Fibroblast of skin of right quadriceps (primary cell): ENCODE measurements at places on chromosomes 7 and 10.

DNA sequence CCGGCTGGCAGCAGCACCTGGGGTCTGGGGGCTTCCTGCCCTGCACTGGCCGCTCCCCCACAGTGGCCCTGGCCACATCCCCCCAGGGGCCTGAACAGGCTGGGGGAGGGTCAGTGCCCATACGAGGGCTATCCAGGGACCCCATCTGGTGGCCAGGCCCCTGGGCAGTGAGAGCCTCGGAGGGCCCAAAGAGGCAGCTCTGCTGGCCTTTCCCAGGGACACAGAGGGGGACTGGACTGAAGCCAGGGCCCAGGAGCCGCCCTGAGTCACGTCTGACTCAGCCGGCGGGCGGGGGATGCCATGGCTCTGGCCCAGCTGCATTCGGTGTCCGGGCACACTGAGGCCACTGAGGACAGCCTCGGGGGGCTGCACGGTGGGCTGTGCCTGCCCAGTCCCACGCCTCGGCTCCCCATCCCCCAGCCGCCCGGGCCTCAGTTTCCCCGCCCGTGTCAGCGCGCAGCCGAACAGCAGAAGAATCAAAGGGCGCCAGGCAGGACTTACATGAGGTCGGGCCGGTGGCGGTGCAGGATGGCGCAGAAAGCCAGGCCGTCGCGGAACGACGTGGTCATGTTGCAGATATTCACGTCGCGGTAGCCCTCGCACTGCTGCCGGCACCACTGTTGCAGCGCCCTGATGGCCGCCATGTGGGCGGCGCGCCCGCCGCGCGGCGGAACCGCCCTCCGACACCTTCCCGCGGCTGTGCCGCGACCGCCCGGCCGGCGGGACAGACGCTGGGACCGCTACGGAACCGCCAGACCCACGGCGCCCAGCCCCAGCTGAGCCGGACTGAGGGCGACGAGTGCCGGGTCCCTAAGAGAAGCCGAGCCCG is at the start of gene MICALL2:
MICALL2 (minus strand) TSS at position 788 of the 829 bp plus-strand sequence; CDS start at position 644, 144 bp downstream.
- peak; percentile 87 for DNase-seq

DNA sequence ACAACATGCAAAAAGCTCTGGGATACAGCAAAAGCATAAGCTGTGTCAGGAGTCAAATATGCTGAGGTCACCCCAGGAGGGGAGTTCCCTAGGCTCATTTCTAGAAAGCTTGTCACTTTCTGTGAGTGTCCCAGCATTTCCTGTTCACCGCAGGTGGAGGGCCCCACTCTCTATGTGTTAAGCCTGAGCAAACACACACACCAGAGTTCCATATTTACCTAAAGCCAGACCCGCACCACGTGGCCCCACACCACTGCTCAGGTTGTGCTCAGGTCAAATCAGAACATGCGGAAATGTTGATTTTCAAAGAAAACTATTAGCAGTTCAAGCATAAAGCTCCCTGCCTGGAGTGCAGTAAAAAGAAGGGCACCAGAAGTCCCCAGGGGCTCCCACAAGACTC is 259.6 kb upstream of the PPP2R2D start:
- DNase-seq = no peak

- peak; percentile 35 for DNase-seq
These were observed 384 bp downstream of the DCLRE1C start for GRCh38 chr10:14953424-14954000.

DNA sequence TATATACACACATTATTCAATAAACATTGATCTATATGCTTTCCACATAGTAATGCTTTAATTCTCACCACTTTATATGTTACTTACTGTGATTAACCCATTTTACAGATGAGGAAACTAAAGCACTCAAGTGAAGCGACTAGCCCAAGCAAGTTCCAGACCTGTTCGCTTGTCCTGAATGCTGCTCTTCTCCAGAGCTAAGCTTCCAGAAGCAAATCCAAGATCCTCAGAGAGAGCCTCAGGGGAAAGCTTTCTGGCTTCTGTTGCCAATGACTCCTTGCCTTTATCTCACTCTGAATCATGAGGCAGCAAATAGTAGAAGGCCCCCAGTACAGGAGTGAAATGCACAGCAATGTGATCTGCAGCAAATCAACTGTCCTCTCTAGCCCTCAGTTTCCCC is 32.2 kb downstream of the XPNPEP1 start:
- no peak for DNase-seq

DNA sequence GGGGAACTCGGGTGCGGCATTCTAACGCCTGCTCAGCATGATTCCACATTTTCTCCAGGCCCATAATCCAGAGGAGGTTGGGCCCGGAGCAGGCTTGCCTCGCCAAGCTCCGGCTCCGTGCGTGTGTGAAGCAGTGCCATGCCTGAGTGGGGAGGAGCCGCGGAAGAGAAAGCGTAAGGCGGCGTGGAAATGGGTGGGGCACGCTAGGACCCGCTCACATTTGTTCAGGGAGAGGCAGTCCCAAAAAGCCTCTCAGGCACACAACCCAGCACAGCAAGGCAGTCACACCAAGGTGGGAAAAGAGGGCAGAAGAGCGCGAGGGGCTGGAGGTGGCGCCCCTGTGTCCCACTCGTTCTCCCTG is 695 bp upstream of the VDAC2 start:
- peak; percentile 78 for DNase-seq

DNA sequence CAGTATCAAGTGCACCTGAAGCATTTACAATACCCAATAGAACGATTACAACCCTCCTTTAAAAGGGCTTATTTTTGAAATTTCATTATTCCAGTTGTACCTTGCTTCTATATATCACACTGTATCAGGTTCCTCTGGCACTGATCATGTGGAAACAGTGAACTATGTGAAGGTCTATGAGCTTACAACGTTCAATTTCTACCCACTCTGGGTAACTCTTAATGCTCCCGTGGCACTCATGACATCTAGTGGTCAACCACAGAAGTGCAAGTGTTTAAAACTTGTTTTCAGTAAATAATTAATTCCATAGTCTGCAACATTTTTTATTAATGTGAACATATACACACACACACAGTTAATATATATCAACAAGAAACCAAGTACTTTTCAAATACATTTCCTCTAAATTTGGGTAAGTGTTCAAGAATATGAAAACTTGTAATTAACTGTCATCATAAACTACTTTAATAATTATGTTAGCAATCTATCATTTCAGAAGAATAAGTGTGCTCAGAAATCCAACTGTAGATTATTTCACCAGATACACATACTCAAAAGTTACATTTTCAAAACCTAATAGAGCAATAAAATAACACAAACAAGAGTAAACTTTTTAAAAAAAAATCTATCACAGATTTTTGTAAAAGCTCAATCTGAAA is 61.0 kb downstream of the MPP7 start:
- peak; percentile 63 for DNase-seq

GRCh38 chr10:25492680-25493079 is 317.9 kb downstream of the GPR158 start:
- DNase-seq = no peak

DNA sequence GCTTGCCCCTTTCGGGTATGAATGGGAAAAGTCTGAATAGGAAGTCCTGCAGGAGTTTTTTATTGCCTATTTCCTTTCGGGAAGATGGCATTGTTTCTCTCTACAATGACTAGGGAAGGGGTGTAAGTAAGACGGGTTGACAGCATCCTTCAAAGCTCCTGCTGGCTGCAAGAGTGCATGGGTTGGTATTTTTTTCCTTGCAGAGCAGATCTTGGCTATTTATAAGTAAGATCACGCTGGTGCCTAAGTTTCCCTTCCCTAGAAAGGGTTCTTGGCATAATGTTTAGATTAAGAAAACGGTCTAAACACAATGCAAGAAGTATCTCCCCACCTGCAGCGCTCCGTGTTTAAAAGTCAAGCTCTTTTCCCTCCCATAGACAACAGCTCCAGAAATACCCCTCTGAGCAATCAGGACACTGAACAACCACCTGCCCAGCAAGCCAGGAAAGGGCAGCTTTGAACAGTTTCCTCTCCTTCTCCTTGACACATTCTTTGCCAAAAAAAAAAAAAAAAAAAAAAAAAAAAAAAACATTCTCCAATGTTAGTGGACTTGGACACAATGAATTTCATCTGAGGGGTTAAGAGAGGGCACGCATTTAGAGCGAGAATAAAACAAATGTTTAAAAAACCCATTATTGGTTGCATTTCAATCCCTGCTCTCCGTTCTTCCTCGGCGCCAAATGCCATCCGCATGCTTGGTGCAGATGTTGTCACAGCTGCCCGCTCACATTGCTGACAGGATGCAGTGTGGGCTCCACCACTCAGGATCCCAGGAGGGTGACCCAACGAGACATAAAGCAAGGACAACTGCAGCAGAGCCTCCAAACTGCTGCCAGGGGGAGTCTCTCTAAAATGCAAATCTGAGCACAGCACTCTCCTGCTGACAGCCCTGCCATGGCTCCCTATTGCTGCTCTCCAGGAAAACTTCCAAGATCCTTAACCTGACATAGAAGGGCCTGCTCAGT is 427.4 kb upstream of the MGMT start:
- DNase-seq = no peak

- DNase-seq = no peak
These were observed 567.6 kb downstream of the GRM8 start for GRCh38 chr7:126685018-126685573.

- DNase-seq = no peak
These were observed 16.4 kb downstream of the FZD1 start for GRCh38 chr7:91280604-91281003.

- DNase-seq = no peak
These were observed 151.1 kb downstream of the SORCS1 start for GRCh38 chr10:107013258-107014006.

- DNase-seq = no peak
These were observed 427 bp downstream of the PYROXD2 start for GRCh38 chr10:98414578-98414931.

DNA sequence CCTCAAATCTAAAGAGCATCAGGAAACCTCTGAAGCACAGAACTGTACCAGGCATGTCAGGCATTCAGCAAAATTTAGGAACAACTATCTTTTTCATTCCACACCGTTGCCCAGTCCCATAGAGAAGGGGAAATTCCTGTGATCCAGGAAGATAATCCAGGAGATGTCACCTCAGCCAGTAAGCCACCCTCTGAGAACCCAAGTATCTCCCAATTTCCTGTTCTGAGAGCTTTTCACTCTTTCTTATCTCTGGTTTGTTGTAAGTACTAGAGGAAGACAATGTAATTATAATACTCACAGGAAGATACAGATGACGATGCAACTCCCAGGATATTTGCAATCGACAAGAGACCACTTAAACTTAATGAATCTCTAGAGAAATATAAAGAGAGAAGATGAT is 97.1 kb downstream of the TSPAN12 start:
- DNase-seq = no peak

DNA sequence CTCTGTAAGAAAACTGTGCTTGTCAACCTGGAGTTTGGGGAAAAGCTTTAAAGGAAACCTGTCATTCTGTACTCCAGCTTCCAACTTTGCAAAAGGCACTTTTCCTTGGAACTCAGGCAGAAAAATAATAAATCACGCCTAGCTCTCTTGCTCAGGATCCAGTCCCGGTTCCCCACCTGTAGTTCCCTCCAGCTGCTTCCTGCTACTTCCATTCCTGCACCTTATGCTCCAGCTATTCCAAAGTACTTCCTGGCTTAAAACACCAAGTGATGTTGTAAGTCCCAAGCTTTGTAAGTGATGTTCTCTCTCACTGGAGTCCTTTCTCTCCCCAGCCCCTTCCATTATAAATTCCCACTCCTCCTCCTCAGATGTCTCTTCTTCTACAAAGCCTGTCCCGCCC is 98.6 kb downstream of the GRM8 start:
- DNase-seq = no peak

GRCh38 chr10:121522831-121523230 is 75.4 kb downstream of the FGFR2 start:
- peak; percentile 29 for DNase-seq

DNA sequence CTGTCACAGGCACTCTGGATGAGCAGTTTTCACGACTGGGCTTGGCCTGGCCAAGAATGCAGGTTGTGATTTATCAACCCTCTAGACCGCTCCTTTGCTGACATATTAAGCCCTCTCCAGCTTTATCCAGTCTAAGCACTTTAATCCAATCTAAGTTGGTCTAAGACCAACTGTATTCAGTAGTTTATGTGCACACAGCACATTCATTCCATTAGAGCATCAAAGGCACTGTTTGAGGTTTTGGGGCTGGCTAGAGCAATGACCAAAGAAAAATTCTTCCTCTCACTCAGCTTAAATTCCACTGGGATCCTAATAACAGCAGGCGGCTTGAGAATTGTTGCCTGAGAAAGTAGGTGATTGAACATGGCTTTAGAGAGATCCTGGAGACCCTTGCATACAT is 176.0 kb upstream of the INSYN2A start:
- DNase-seq = no peak

DNA sequence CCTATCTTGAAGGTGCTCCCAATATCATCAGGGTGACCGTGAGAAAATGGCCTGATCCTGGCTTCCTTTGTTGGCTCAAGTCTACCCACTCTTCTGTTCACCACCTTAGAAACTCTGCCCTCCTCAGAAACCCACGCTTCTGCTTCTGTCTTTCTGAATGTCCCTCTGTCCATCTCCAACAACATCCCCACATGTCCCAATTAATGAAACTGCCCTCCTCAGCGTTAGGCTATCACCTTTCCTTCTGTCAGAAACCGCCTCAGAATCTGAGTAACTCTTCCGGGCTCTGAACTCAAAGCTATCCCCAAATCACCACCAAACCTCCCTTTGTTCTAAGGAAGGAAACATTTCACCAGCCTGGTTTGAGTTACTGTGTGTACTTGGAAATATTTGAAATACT is 315.8 kb upstream of the ZNF32 start:
- DNase-seq = no peak

- DNase-seq = no peak
These were observed 79.7 kb upstream of the ITGB1 start for GRCh38 chr10:33037726-33038125.

- DNase-seq = peak; percentile 13
These were observed 532.2 kb upstream of the CNTNAP2 start for GRCh38 chr7:145584401-145584800.

- DNase-seq = no peak
These were observed 391.4 kb downstream of the PLXDC2 start for GRCh38 chr10:20207653-20208052.

GRCh38 chr7:44056681-44057080 is 8.7 kb downstream of the PGAM2 start:
- DNase-seq = no peak

DNA sequence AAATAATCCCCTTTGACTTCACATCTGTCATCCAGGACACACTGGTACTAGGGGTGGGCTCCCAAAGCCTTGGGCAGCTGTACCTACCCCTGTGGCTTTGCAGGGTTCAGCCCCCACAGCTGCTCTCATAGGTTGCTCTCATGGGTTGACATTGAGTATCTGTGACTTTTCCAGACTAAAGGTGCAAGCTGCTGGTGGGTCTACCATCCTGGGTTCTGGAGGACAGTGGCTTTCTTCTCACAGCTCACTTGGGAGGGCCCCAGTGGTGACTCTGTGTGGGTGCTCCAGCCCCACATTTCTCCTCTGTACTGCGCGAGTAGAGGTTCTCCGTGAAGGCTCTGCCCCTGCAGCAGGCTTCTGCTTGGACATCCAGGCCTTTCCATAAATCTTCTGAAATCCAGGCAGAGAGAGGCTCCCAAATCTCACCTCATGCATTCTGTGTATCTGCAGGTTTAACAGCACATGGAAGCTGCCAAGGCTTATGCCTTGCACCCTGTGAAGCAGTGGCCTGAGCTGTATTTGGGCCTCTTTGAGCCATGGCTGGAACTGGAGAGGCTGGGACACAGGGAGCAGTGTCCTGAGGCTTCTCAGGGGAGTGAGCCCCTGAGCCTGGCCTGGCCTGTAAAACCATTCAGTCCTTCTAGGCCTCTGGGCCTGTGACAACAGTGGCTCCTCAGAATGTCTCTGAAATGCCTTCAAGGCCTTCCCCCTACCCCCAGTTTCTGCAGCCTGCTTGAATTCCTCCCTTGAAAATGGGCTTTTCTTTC is 52.2 kb downstream of the TRIM24 start:
- no peak for DNase-seq

GRCh38 chr10:47143072-47143471 is 156.9 kb upstream of the GDF10 start:
- DNase-seq = no peak

- DNase-seq = peak; percentile 34
These were observed 12.0 kb downstream of the LSM8 start for GRCh38 chr7:118195837-118196474.
